ENCODE measurements at places on chromosomes 16 and 17.

DNA sequence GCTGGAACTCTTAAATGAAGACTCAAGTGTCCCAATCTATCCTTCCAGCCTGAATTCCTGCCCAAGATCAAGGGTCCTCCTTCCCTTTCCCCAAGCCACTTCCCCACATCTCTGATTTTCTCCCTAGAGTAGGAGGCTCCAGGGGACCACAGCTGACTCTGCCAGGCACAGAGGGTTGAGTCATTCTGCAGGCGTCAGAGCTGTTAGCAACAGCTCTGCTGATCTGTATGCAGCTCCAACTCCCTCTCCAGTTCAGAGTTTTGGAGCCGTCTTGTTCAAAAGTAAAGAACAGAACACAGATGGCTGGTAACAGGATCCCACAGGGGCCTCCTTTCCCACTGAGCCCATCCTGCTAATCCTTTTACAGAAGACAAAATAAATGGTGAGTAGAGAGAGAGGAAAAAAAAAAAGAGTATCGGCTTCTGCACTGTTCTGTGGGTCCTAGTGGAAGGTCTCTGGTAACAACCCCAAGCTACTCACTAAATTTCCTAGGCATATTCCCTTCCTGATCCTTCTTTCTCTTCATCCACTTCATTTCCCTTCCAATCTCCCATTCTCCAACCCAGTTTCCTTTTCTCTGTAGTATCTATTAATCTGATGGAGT is 13.4 kb upstream of the TAOK1 start:
- DNase-seq = peak; percentile 2

- no peak for DNase-seq
These were observed 16.6 kb upstream of the C16orf74 start for GRCh38 chr16:85767531-85767930.

DNA sequence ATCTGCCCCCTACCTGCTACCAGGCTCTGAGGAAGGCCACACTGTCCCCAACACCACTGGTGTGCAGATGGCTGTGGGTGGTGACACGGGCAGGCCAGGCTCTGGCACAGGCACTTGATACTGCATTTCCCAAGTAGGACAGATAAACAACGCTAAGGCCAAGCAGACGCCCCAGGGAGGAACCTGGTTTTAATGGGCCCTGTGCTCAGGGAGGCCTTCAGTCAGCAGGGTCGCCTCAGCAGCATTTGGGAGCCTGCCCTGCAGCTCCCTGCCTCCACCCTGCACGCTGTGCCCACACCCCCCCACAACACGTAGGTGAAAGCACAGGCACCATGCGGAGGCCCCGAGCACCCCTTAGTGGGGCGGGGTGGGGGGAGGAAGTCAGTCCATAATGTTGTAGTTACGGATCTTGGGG is 3.3 kb upstream of the FASN start:
- DNase-seq = no peak

GRCh38 chr16:86281421-86281820 is 228.9 kb upstream of the FOXF1 start:
- DNase-seq = no peak

DNA sequence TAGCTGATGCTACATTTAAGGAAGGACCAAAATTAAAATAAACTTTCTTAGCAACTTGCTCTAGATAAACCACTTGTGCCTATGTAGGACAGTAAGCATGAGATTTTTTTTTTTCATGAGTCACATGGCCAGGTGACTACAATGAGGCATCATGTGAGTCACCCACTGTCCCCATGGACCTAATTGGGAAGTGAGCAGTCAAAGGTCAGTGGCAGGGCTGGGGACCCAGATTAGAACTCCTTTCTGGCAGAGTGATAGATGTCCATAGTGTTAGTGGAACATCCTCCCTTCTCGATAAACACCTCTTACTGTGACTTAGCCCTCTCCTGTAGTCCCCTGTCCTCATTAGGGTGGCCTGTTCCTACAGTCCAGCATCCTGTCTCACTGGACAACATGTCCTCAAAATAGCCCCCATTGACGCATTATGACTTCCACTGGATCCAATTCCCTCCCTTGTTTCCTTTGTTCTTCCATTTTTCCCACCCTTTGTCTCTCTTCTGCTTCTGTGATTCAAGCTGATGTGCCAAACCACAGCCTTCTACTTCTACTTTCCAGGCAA is 12.4 kb downstream of the ITGB3 start:
- DNase-seq = no peak

DNA sequence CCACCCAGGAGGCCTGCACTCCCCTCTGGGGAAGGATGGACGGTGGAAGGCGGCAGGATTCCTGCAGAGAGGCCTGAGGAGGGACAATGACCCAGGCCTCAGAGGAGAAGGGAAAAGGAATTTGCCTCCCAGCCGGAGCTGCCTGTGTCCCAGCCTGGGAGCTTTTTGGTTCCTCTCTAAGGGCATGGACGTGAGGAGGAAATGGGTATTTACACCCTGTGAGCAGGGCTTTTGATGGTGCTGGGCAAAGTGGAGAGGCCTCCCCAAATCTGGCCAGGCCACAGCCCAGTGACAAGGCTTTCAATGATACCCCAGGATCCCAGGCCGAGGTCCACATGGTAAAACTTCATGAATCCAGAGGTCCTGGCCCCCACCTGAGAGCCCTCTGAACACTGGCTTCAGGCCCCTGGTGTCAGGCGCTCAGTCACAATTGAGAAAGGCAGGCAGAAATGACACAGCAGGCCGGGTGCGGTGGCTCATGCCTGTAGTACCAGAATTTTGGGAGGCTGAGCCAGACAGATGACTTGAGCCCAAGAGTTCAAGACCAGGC is 56.0 kb upstream of the DOC2B start:
- no peak for DNase-seq

- peak; percentile 55 for DNase-seq
These were observed 32.3 kb downstream of the RAP1GAP2 start for GRCh38 chr17:2828397-2829038.

DNA sequence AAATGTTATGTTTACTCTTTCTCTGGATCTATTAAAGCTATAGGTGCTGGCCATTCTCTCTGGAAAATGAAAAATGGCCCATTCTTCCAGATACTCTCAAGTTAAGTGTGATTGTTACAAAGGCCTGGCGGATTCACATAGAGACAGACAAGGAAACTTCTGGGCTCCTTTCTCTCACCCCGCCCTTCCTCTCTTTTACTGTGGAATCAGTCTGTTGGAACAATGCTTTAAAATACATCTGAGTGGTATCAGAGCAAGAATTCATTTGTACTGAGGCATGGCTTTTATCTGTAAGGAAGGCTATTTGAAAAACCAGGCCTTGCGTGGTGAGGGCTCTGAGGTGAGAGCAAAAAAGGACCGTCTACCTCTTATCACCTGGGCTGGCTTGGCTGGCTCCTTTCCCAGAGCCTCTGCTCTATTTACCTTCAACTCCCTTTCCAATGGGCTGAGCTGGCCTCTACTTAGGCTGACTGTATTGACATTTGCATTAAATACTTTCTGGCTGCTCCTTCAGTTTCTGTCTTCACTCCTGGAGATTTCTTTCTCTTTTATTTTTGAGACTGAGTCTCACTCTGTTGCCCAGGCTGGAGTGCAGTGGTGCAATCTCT is 274.0 kb downstream of the PHKB start:
- DNase-seq = no peak

GRCh38 chr16:53953336-53953735 is 249.4 kb downstream of the FTO start:
- no peak for DNase-seq

- no peak for DNase-seq
These were observed 60.0 kb upstream of the MPHOSPH6 start for GRCh38 chr16:82229800-82230619.

DNA sequence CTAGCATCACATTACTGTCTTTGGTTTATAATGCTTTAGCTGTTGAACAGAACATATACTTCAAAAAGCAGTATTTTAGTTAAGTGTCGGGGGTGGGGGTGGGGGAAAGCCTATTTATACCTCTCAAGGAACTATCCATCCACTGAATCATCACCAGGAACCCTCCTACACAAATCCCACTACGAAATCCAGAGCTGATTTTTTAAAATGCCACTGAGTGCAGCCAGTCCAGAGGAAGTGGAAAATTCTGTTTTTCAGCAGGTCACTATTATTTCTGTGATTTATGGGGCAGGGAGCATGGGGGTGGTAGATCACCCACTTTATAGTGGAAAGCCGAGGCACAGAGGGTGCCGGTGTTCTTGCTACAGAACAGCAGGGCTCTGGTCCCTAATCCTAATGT is 284.1 kb downstream of the SOX9 start:
- DNase-seq = no peak

DNA sequence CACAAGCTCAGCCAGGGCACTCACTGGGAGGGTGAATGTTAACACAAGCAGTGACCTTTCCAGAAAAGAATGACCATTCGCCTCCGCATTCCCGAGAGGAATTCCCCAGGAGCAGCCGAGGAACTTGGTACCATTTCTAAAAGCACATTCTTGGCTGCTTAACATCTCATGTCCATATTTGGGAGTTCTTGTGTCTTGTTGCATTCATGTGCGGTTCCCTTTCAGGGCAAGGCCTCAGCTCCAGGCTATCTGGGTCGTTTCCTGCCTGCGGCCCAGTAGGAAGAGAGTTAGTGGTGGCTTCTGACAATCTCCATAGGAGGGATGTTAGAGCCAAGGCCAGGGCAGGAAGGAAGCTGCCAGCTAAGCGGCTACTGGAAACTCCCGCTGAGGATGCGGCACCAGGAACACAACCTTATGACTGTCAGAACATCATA is 27.8 kb upstream of the MEAK7 start:
- peak; percentile 9 for DNase-seq

GRCh38 chr16:85465328-85466303 is 147.5 kb upstream of the GSE1 start:
- no peak for DNase-seq

DNA sequence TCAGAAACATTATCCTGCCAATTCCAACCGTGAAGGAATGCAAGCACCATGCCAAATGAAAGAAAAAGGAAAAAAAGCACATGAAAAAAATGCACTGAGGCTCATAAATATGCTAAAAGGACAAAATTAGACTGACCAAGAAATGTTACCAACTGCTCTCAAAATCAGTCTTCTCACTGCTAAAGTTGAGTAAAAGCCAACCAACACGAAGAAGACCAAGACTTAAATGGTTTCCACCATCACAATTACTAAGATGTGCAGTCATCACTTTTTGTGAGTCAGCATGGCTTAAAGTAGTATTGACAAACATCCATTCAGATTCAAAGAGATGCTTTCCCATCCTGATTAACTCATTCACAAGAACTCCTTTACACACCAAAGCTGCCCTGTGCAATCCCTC is 16.4 kb downstream of the CDYL2 start:
- DNase-seq = no peak

DNA sequence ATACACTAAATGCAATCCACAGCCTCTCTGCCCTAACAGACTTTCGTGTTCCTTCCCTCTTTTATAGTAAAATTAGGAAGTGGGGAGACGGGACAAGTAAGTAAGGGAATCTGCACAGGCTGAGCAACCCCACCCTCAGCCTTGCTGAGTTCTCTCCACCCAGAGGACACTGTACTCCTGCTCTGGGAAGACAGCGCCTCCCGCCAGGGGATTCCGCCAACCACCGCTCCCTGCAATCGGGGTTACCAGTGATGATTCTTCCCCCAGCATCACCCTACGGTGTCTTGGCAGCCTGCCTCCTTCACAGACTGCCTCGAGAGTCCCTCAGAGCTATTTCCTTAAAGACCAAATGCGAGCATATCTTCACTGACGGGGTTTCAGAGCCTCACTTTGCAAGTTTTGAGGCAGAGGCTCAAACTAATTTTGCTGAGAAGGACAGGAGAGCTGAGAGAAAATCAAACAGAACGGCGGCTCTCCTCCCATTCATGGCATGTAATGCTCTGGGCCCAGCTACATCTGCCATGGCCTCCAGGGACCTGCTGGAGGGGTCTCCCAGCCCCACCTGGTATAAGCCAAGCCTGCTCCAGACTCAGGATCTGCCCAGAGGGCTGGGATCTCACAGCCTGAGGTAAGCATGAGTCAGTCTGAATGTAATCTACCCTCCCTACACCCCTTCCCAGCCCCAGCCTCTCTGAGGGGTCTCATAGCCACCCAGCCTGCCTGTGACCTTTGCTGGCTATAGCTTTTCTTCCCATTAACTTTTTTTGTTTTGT is 22.7 kb upstream of the ASGR2 start:
- no peak for DNase-seq

- no peak for DNase-seq
These were observed 419.4 kb downstream of the SOX9 start for GRCh38 chr17:72539981-72540897.

DNA sequence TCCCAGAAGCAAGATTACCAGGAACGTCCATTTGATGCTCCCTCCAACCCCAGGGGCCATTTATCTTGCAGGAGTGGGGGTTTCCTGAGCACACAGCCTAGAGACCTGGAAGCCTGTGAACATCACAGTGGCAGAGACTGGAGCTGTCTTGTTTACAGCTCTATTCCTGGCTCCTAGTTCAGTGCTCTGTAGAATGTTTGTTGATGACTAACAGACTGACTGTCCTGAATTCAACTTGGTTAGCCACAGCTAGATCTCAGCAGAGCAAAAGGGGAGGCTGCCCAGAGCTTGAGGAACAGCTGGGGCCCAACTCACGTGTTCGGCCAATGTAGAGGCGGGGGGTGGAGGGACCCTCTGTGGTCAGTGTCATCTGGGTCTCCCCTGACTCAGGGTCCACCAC is 6.6 kb downstream of the ERN2 start:
- DNase-seq = no peak

- no peak for DNase-seq
These were observed 7.9 kb downstream of the MTMR4 start for GRCh38 chr17:58506354-58507080.

GRCh38 chr16:70740914-70741782 is 55.3 kb upstream of the MTSS2 start:
- no peak for DNase-seq

- no peak for DNase-seq
These were observed 3.6 kb upstream of the PRR35 start for GRCh38 chr16:556474-557173.

GRCh38 chr17:62912363-62912762 is 53.7 kb upstream of the TANC2 start:
- DNase-seq = no peak

GRCh38 chr16:30565526-30565925 is 6.0 kb downstream of the ZNF688 start:
- no peak for DNase-seq

DNA sequence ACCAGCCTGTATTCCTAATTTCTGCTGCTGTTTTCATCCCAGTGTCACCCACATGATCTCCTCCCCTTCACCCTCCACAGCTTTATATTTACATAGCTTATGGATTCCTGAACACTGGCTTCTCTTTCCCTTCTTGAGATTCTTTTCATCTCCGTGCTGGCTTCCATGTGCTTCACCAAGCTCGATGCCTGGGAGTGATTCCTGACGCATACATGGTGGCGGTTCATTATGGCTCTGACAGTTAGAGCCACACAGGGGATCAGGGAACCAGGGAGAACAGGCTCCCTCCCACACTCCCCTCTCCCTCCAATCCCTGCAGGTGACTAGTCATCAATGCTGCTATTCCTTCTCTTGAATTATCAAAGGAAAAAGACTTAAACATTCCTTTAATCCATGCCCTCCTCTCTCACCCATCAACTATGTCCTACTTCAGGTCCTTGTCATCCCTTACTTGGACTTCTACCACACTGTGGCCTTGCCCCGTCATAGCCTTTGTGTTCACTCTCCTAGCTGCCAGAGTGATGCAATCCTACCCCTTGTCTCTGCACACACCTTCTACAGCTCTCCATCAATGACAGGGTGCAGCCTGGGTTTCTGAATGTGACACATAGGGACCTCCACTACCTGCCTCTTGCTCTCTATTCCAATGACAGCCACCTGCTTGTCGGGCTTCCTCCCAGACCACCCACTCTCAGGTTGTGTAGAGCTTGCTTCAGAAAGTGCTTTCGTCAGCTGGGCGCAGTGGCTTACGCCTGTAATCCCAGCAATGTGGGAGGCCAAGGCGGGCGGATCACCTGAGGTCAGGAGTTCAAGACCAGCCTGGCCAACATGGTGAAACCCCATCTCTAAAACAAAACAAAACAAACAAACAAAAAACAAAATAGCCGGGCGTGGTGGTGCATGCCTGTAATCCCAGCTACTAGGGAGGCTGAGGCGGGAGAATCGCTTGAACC is 43.6 kb downstream of the MYH13 start:
- DNase-seq = no peak
